ENCODE measurements at places on chromosomes 5 and 9.

GRCh38 chr5:34487159-34487879 lies 168.8 kb upstream of the RAI14 start:
- peak; percentile 73 for DNase-seq

DNA sequence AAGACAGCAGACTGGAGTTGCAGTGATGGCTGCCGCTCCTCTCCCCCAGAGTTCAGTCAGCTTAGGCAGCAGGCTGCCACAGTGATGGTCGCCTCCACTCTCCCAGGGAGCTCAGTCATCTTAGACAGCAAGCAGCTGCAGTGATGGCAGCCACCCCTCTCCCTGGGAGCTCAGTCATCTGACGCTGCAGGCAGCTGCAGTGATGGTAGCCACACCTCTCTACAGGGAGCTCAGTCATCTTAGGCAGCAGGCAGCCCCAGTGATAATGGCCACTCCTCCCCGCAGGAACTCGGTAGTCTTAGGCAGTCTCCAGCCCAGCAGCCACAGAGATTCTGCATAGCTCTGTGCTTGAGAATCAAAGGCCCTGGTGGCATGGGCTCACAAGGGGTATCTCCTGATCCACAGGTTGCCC lies 582.7 kb downstream of the DTWD2 start:
- no peak for DNase-seq

DNA sequence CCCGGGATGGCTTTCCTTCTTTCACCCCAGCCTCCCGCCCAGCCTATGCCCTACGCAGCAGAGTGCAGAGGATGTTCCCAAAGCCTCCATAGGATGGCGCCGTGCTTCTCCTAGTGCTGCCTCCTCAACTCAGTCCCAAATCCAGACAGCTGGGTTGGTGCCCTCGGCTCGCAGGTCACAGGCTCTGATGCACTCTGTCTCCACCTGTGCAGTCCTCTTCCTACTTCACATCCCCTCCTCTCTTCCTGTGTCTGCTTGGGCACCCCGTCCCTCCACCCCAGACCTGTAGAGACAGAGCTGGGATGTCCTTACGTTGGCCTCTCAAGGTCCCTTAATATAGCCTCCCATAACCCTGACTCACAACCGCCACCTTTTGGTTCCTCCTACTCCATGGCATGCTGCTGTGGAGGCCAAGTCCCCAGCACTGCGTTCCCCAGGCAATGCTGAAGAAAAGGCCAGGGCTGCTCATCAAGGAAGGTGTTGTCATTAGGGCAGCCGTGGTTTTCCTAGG lies 314.4 kb downstream of the GADD45G start:
- DNase-seq: no peak

- DNase-seq: no peak
Observed at GRCh38 chr5:74619308-74619707, 21.2 kb downstream of the ENC1 start.

GRCh38 chr9:103474156-103474555 lies 479.0 kb downstream of the CYLC2 start:
- no peak for DNase-seq

DNA sequence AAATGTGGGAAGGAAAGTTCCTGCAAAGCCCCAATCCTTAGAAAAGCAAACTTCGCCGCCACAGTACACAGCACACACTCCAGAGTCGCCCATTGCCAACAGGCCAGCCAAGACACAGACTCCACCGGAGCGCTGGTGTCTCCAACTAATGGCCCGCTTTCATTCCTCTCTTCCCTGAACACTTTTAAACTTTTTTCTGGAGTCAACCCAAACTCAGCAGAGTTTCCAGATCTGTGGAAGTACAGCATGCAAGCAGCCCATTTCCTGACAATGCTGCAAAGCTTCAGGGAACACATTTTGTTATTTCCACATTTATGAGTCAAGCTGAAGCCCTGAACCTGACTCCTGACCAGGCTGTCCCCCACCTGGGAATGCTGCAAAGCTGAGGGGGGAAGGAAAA lies 351.9 kb downstream of the NFIB start:
- DNase-seq: no peak

- DNase-seq: peak; percentile 66
Observed at GRCh38 chr9:13139641-13140171, 139.8 kb downstream of the MPDZ start.

DNA sequence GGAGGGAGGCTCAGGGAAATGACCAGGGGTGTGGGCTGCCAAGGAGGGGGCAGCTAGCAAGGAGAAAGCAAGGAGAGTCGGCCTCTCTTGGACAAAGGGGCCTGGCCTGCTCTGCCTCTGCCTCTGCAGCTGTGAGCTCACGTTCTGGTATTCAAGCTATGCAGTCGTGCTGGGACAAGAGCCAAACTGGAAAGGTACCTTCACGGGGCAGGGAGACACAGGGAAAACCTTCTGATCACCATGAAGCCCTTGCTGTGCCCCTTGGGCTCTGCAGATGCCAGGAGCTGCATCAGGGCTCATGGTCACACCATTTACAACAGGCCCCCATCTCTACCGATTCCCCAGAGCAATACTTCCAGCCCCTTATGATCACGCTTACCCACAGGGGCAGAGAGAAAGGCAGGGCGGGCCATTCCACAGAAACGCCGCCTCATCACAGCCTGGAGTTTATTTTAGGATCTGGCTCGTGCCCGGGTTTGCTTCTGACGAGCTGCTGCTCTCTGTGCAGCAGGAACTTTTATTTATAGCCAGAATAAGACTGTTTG lies 63.2 kb downstream of the PRRT1B start:
- DNase-seq: peak; percentile 75

- DNase-seq: peak; percentile 55
Observed at GRCh38 chr5:122154910-122155309, 25.6 kb downstream of the ZNF474 start.

- no peak for DNase-seq
Observed at GRCh38 chr5:132289097-132289496, 5.1 kb upstream of the SLC22A4 start.

GRCh38 chr9:13971415-13971814 lies 342.5 kb downstream of the NFIB start:
- DNase-seq: no peak
